ENCODE measurements at places on chromosomes 11 and 22.

- no peak for DNase-seq
Measured at GRCh38 chr11:8267831-8268529, 4.3 kb upstream of the LMO1 start.

DNA sequence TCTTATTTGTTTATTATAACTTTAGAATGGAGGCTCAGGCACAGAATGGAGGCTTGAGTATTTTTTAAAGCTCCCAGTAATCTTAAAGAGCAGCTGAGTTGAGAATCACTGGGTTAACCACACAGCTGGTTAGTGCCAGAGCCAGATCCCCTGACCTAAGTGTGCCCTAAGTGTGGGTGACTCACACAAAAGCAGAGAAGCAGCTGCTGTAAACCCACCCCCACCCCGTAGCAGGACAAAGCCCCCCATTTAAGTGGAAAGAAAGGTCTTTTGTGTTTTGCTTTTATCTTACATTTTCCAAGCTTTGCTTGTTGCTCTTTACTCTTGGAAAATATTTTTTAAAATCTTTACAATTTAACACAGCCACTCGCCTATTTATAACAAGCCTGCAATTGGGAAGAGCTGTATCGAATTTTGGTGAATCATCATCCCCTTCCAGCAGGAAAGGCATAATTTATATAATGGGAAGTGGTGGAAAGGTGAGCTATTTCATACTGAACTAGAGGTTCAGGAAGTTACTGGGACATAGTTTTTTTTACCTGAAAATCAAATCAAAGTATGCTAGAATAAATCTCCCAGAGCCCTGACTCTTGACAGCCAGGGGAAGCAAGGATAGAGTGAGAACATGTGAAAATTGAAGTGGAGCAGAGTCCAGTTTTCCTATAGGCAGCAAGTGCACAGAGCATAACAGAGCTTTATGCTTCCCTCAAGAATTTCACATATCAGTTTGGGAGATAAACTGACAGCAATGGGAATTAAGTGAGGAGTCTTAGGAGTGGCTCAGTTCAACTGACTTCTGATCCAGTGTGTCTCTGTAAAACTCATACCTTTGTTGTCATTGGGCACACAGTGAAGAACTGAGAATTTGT lies 405.7 kb downstream of the AASDHPPT start:
- DNase-seq = no peak

GRCh38 chr11:107043242-107044006 lies 25.1 kb upstream of the GUCY1A2 start:
- DNase-seq = no peak

- DNase-seq = no peak
Measured at GRCh38 chr11:33151399-33151798, 9.9 kb downstream of the CSTF3 start.

DNA sequence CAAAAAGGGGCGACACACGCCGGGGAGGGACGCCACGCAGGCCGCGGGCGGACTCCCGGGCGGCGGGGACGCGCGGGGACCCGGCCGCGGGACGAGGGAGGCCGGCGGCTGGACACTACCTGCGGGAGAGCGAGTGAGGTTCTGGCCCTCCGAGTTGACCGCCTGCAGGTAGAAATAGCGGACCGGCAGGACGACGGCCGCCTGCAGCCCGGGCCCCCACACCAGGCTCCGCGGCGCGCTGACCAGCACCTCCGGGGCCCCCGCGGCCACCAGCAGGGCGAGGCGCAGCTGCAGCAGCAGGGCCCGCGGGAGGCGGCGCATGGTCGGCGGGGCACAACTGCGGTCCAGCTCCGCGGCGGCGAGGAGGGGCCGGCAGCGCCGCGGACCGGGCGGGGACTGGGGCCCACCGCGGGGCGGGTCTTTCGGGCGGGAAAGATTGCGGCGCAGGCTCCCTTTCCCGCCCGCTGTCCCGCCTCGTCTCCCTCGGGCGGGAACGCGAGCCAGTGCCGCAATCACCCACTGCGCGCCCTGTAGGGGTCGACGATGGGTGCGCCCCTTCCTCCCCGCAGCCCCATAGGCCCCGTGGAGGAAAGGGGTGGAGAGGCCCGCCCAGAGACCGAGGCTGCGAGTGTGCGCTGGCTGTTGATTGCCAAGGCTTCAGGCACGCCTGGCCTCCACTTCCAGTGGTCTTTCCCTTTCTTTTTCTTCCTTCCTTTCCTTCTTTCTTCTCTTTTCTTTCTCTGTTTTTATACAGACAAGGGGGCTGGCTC lies at the start of gene POGLUT3:
TSS of gene POGLUT3 (minus strand) at position 339 of the 770 bp plus-strand sequence. CDS start at position 321, 18 bp downstream.
- peak; percentile 39 for DNase-seq

GRCh38 chr11:44992774-44993173 lies 42.1 kb upstream of the TP53I11 start:
- no peak for DNase-seq
